A172 (cell line): ENCODE measurements at places on chromosomes 16 and 17. TPM values are rescaled to one million over a fixed set of nuclear protein-coding genes. Genes with fewer than 3 reads are reported as not detected.

DNA sequence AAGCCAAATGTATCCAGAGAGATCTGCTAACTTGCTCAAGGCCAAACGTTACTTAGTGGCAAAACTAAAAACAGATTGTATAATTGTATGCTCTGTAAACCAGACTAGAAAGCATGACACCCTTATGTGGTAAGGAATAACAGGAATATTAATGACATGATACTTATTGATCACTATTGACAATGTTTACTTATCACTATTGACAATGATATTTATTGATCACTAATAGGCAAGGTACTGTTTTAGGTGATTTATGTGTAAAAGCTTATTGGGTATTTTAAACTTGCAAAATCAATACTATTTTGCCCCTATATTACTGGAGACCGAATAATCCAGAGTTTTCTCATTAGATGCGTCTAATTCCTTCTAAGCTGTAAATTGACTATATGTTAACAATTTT is 985.1 kb downstream of the CDH11 start:
- no peak for DNase-seq

The ATF7IP2 gene
- total RNA-seq: not detected in 2 replicates

- DNase-seq: no peak
Observed at GRCh38 chr16:65964752-65965151, 401.7 kb upstream of the CDH5 start.

- DNase-seq: no peak
Observed at GRCh38 chr17:30405161-30405560, 26.4 kb downstream of the CPD start.
